ENCODE measurements at places on chromosomes 1 and 21.

DNA sequence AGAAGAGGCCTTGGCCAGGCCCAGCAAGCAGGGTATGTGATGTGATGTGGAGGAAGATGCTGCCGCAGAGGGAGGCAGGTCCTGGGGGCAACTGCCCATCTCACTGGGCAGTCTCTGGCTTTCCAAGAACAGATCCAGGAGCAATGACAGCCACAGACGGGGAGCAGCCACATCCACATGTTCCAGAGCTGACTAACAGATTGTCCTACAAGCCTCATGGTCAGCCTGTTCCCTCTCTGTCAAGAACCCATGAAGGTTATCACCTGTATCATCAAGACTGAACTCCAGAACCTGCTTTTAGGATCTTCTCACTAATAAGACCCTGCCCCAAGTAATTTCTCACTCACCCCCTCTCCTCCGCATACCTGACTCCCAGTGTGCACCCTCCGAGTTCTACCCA is 187.8 kb downstream of the RUNX1 start:
- DNase-seq, result no peak

- DNase-seq, result no peak
These were observed 558.2 kb upstream of the USP24 start for GRCh38 chr1:55773211-55773940.

DNA sequence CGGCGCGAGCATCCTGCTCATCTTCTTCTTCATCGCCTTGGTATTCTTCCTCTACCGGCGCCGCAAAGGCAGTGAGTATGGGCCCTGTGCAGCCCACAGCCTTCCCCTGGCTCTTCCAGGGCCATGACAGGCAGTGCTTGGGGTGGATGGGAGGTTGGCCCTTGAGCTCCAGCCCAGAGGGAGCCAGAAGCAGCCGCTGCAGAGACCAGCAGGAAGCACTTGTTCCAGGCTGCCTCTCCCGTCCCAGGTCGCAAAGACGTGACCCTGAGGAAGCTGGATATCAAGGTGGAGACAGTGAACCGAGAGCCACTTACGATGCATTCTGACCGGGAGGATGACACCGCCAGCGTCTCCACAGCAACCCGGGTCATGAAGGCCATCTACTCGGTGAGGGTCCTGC is 87.3 kb upstream of the CD1D start:
- no peak for DNase-seq

DNA sequence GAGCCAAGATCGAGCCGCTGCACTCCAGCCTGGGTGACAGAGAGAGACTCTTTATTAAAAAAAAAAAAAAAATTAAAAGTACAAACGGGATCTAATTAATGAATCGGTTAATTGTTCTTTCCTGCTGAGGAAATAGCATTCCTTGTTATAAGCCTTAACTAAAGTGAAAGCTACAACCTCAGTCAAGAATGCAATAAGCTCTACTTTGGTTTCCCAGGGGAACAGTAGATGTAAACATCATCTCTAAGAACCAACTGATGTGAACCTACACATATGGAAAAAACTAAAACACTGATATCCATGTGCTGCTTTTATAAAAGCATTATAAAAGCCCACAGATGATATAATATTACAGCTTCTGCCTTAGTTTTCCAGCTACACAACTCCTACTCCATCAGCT is 41.9 kb downstream of the LPGAT1 start:
- DNase-seq, result no peak

GRCh38 chr1:109487261-109487660 is 3.6 kb downstream of the ATXN7L2 start:
- DNase-seq, result no peak

- no peak for DNase-seq
These were observed 3.8 kb upstream of the FAM20B start for GRCh38 chr1:179021873-179022272.

GRCh38 chr1:205670611-205671430 is 9.5 kb downstream of the SLC45A3 start:
- no peak for DNase-seq

All from urothelium cell line (cell line).